ENCODE measurements at places on chromosomes 3 and 15.

- no peak for DNase-seq
These were observed 46.3 kb upstream of the TIPARP start for GRCh38 chr3:156627946-156628569.

DNA sequence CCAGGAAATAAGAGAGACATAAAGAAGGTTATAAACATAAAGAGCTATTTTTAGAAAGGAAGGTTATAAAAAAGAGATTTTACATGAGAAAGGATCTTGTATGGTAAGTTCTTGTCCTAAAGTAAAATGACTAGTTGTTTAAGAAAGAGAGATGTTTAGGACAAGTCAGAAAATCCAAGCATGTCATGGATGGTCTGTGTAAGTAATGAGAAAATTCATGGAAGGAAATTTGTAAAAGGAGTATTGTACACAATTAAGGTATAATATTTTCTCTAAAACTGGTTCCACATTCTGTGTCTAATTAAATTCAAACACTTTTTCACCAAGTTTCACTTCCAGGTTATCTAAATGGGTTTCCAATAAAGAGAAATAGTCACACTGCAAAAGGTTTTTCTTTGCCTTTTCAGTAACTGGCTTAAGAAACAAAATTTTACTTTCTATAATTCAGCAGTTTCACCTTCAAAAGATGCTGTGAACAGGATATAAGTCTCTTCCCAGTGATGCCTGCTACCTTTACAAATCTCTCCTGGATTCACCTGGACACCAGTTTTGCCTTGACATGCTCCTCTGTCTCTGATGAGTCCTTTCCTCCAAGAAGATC is 455.7 kb downstream of the ZIC1 start:
- no peak for DNase-seq

GRCh38 chr15:40257656-40258450 is 19.0 kb downstream of the PAK6 start:
- no peak for DNase-seq

GRCh38 chr3:141729240-141729639 is 8.9 kb upstream of the RNF7 start:
- DNase-seq, result no peak

GRCh38 chr3:21893242-21893641 is 142.2 kb upstream of the ZNF385D start:
- DNase-seq, result no peak

DNA sequence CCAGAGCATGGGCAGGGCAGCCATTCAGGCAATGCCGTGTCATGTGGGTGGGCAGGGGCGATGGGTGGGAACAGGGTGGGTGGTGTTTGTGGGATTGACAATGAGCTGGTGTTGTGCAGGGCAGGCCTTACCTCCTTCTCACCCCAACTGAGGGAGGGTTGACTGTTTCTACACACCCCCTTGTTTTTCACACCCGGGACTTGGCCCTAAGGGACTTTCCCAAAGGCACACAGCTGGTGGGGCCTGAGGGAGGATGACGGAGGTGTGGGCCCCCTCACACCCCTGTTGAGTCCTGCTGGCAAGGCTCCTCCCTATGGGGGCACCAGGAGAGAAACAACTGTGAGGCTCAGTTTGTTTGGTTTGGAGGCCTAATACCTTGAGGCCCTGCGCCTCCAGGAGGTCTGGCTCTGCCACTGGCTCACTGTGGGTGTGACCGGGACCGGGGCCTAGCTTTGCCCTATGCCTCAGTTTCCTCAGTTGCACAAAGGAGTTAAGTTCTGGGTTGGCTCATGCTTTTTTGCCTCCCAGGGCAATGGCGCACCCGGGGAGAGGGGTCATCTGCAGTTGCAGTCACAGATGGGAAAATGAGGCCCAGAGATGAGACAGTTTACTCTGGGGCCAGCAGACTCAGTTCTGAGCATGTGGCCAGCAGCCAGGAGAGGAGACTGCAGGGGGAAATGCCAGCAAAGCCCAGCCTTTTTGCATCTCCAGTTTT is 5.1 kb upstream of the DNAH1 start:
- DNase-seq, result peak; percentile 7
